Umbilical cord (tissue), 2 donors: ENCODE measurements at places on chromosomes 2 and 18.
A peak's percentile ranks its signal among the peaks of the same experiment; 100 is the strongest.

- DNase-seq, result no peak
Measured at GRCh38 chr18:31380912-31381311, 4.3 kb downstream of the DSG4 start.

DNA sequence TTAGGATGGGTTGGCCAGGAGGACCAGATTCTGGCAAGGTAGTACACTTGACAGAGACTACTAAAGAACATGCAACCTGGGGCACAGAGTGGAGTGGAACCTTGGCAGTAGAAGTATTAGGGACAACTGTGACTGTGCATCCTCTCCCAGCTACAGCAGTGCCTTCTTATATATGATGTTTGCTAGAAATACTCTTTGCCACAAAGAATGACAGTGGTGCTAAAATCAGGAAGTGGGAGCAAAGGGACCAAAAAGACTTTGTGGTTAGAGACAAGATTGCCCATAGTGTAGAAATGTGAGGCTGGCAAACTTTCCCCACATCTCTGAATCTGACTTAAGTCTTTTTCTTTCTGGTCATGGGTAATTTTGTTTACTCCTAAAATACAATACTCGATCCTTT is 9.4 kb upstream of the SLC38A11 start:
- DNase-seq, result no peak

DNA sequence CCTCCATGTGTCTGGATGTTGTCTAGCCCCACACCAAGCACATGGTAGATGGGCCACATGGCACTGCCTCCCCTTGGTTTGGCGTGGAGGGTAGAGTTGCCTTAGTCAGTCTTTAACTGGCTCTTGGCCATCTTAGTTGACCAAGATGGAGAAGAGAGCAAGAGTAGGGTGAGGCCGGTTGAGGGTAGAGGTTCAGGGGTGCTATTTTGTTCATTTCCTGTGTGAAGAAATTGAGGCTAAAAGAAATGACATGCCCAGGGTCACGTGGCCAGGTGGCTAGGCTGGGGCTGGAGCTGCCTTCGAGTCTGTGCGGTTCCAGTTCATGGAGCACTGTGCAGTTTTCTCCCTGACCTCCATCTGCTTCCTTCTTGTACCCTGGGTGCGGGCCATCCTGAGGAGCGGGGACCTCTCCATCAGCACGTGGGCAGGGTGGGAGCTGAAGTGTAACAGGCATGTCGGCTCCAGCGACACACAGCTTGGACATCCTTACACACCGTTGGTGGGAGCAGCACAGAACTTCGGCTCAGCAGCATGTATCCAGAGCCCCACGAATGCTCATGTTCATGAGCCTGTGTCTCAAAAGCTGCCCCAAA is 213.2 kb downstream of the GBX2 start:
- DNase-seq, result no peak

GRCh38 chr2:29744976-29745375 is 176.4 kb downstream of the ALK start:
- no peak for DNase-seq

- DNase-seq, result peak; percentile 81
Measured at GRCh38 chr2:133561045-133561852, 7.0 kb downstream of the NCKAP5 start.

DNA sequence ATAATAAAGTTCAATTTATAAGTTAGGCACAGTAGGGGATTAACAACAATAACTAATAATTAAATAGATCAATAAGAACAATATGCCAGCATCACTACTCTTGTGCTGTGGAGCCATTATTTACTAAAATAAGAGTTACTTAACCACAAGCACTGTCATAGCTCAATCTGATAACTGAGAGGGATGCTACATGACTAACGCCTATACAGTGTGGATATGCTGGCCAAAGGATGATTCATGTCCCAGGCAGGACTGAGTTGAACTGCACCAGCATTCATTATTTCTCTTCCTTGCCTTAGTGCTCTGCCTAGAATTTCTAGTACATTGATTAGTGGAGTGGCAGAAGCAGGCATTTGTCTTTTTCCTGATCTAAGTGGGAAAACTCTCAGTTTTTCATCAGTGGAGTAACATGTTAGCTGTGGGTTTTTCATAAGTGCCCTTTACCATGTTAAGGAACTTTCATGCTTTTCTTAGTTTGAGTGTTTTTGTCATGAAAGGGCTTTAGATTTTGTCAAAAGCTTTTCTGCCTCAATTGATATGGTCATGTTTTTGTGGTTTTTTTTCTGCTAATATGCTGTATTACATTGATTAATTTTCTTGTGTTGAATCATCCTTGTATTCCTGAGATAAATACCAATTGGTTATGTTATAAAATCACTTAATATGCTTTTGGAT is 21.7 kb downstream of the KIAA1328 start:
- no peak for DNase-seq

DNA sequence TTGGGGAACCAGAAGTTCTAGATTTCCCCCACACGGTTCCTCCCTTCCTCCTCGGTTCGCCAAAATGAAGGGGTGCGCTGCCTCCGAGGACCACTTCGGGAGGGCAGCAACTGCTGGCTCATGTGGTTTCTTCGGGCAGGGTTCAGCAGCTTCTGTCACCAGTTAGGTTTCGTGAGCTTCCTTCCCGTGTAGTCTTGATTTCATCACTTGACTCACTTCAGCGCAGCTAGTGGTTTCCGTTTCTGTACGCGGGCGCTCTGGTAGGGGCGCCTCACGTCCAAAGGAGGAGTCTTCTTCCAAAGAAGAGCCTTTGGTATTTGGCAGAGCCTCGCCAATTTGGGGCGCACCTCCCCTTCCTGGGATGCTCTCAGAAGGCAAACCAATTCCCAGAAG is 485 bp upstream of the GALNT3 start:
- peak; percentile 44 for DNase-seq

- no peak for DNase-seq
Measured at GRCh38 chr18:63928331-63928730, 20.6 kb downstream of the SERPINB10 start.

DNA sequence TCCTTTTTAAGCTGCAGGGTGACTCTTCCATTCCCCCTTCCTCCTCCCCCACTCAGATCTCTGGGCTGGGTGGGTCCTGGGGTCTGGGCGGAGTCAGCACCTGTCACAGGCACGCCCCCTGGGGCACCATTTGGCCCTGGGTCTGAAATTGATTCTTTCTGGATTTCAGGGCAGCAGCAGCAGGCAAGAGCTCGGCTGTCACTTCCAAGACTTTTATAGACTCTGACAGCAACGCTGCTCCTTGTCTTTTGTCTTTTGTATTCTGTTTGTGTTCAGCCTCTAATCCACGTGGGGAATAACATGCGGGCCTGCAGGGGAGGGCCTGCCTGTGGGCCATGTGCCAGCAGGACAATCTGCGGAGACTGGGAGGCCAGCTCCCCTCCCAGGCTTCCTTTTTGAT is 3.9 kb downstream of the BOD1L2 start:
- DNase-seq, result no peak

DNA sequence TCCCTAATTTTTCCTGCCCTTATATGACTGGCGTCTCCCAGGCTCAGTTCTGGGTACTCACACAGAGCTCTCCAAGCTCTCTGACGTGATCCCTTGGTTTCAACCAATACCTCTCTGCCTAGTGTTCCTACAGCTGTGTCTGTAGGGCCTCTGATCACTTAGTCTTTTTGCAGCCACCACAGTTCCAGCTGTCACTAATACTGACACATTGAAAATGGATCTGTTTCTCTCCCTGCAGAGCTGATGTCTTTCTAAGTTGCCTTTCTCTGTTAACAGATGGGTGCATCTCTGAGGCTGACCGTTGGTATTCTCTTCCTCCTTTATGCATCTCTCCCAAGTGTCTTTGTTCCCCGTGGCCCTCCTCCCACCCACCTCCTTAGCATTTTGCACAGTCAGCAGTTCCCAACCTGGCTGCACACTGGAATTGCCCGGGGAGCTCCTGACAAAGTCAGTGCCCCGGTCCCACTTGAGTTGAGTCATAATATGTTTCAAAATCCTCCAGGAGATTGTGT is 62.5 kb downstream of the CERS6 start:
- peak; percentile 51 for DNase-seq

DNA sequence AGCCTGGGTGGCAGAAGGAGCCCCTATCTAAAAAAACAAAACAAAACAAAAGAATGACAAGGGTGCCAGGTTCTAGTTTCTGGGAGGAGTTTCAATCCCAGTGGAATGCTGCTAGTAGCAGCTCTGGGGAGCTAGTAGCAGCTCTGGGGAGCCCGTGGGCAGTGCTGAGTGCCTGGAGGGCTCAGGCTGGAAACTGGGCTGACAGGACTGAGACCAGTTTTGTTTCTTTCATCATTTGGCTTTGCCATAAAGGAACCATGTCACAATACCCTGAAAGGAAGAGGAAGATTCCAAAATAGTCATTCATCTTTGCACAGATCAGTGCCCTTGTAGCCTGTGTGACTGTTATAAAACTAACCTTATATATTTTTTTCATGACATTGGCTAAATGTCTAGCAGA is 10.6 kb downstream of the MFSD6 start:
- DNase-seq, result no peak

DNA sequence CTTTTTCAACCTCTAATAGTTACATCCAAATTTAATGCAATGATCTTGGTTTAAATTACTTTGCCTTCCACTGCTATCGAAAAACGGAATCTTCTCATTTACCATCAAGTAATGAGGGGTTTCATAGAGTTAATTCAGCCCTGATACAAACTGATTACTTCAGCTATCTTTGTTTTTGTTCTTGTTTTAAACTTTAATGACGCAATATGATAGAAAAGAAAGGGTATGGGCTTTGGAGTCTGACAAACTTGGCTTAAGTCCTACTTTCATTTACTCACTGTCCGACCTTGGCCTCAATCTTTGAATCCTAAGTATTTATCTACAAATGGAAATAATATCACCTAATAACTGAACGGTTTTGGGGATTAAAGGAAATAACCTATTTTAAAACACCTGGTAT is 16.1 kb downstream of the ADAM17 start:
- DNase-seq, result no peak

DNA sequence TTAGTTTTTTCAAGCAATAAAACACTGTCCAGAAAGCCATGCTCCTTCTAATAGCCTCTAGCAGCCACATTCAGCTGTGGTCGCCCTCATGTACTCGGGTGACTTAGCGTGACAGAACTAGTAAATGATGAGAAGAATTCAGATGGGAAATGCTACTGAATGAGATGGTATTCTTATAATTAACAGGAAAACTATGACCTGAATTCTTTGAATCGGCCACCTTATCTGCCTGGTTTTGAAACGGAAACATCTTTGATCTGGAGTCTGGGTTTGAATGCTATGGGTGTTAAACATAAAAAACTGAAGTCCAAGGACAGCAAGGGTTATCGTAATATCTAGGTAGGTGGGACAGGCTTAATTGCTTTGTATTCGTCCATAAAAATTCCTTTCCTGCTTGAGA is 138.8 kb upstream of the DNMT3A start:
- no peak for DNase-seq

DNA sequence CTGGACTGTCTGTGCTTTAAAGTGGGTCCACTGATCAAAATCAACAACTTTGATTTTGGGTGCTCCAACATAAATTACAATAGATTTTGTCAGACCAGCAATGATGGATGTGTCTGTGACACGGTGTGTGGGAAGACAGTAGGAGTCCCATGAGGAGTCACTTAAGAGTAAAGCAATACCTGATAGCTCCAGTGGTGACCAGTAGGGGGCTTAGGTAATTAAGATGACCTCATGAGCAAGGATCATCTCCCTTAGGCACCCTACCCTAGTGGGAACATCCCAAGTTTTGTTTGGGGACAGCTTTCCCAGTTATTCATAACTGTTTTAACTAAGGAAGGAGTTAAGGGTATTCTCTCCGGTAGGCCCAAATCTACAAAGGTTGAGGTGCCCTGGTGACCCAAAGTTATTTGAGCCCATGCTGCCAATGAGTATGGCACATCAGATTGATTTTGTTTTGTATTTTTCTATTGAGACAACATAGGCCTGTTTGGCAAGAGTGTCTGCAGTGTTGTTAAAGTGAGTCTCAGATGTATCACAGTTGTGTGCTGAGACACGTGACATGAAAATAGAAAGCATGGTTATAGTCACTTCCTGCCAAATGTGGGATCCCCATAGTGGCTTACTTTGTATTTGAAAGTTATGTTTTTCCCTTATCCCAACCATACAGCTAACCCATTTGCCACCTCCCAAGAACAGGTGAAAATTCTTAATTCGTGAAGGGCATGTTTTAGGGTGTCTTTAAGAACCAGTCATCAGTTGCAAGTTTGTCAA is 1337.6 kb upstream of the SLC39A10 start:
- no peak for DNase-seq

GRCh38 chr18:45724601-45725000 is 620 bp downstream of the SLC14A1 start:
- DNase-seq, result no peak

- no peak for DNase-seq
Measured at GRCh38 chr2:177629357-177630024, 236.9 kb downstream of the AGPS start.

- DNase-seq, result no peak
Measured at GRCh38 chr2:86296947-86297346, 40.5 kb downstream of the REEP1 start.

GRCh38 chr2:68667371-68667770 is 24.0 kb downstream of the PROKR1 start:
- no peak for DNase-seq
